ENCODE measurements at places on chromosomes 16 and 17. TPM values are rescaled to one million over a fixed set of nuclear protein-coding genes. Genes with fewer than 3 reads are reported as not detected.

The MYH2 gene
- total RNA-seq = not detected

The CDK3 gene
- total RNA-seq = 4.6 TPM

The FN3K gene
- total RNA-seq = 7.2 TPM

The VAT1L gene
- not detected for total RNA-seq

The KIF19 gene
- total RNA-seq = 0.05 TPM

The HOXB9 gene
- total RNA-seq = 7.9 TPM

The ZNF385C gene
- total RNA-seq = 0.15 TPM

The NAA38 gene
- total RNA-seq = 232 TPM

The KRT24 gene
- total RNA-seq = not detected

The KRTAP17-1 gene
- not detected for total RNA-seq

The KRTAP9-2 gene
- not detected for total RNA-seq

The KREMEN2 gene
- total RNA-seq = 2.2 TPM

The TTYH2 gene
- 2.1 TPM for total RNA-seq

The BEAN1 gene
- 4.2 TPM for total RNA-seq

The MRPL27 gene
- total RNA-seq = 153 TPM

The MPP2 gene
- 1.8 TPM for total RNA-seq

The SOX15 gene
- total RNA-seq = 0.34 TPM

The ZP2 gene
- total RNA-seq = not detected

The XYLT1 gene
- 0.66 TPM for total RNA-seq

The ROGDI gene
- total RNA-seq = 17.8 TPM

The HSD17B2 gene
- total RNA-seq = 0.15 TPM

All from A549 treated with Mapracorat at 1 μM for 4 hours (cell line).